ENCODE measurements at places on chromosomes 2 and 18.

GRCh38 chr2:54497763-54498680 is 41.9 kb downstream of the SPTBN1 start:
- DNase-seq, result no peak

- no peak for DNase-seq
Measured at GRCh38 chr2:125559186-125559585, 1096.8 kb upstream of the GYPC start.

DNA sequence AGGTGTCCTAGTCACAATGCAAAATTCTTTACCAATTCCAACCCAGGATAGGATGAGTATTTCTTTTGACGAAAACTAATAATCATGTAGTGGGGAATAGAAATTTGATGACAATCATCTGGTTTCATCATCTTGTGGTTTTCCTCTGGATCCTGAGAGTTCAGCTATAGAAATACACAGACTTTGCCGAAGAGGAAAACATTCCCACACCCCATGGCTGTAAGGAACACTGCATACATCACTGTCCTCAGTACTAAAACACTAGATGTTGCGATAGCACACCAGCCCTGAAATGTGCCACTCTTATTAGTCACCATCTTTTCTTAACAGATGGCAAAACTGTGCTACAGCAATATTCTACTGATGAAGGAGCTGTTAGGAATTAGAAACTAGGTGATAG is 29.4 kb downstream of the CERKL start:
- DNase-seq, result no peak

DNA sequence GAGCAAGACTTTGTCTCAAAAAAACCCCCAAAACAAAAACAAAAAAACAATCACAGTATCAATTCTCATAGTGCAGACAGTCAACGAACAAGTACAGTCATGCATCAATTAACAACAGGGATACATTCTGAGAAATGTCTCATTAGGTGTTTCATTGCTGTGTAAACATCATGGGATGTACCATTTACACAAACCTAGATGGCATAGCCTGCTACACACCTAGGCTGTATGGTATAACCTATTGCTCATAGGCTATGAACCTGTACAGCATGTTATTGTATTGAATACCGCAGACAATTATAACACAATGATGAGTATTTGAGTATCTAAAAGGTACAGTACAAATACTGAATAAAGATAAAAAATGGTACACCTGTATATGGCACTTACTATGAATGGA is 67.8 kb upstream of the LMAN1 start:
- no peak for DNase-seq

DNA sequence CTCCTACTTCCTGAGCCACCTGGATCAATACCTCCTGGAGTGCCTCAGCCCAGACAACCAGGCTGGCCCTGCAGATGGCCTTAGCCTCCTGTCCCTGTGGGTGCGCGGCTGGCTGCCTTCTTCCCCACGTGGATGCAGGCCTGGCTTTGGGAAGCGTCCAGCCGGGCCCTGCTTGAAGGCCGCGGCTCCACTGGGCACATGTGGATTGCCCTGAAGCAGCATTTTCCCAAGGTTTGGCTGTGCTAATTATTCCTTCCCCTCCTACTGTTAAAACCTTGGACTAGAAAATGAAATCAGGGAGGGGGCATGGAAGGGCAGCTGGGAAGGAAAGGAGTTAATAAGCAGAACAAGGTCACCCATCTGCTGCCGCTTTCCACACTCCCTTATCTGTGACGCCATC is 143.0 kb upstream of the GATA6 start:
- DNase-seq, result no peak

All from bone marrow (tissue), 2 donors.